ENCODE measurements at places on chromosomes 11 and 22. TPM values are rescaled to one million over a fixed set of nuclear protein-coding genes. Genes with fewer than 3 reads are reported as not detected.

The NCR3LG1 gene
- total RNA-seq, result 5.6 TPM

The GALNT18 gene
- 55.5 TPM for total RNA-seq

The ROBO3 gene
- 12.6 TPM for total RNA-seq

The MLC1 gene
- total RNA-seq, result 2.3 TPM

The MRGPRF gene
- 13.2 TPM for total RNA-seq

The MCAM gene
- total RNA-seq, result 134 TPM

The SAA4 gene
- not detected for total RNA-seq

The LIF gene
- total RNA-seq, result 6.9 TPM

The RRM1 gene
- total RNA-seq, result 28.0 TPM

The CD248 gene
- total RNA-seq, result 10.0 TPM

The MMP8 gene
- not detected for total RNA-seq

The MCAT gene
- 12.1 TPM for total RNA-seq

The RTN4RL2 gene
- 3.2 TPM for total RNA-seq

Data from upper lobe of right lung (tissue), 1 donor.